ENCODE measurements at places on chromosomes 1 and 21. TPM values are rescaled to one million over a fixed set of nuclear protein-coding genes. Genes with fewer than 3 reads are reported as not detected.

DNA sequence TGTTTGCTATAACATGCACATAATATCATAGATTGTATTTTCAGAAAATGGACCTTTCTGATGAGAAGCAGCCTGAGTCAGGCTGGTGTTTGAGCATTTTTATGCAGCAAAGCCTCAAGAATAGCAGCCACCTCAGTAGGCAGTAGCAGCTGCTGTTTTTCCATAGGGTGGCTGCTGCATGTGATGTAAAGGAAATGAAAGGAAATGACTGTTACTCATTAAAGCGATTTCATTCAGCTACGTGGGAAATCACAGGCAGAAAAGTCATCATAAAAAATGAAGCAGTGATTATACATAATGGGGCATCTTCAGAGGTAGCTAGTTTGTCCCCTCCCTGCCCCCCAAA, 110.4 kb downstream of the PATJ start:
- H3K4me1 ChIP-seq = no peaks in the 10 kb centered on the region
- H3K36me3 ChIP-seq = peaks cover 4% of the 10 kb centered on the region
- H3K27ac ChIP-seq = no peak overlapping the region

- peaks cover 10% of the 10 kb centered on the region for H3K27me3 ChIP-seq
- H3K4me3 ChIP-seq = no peak overlapping the region
- H3K4me1 ChIP-seq = no peaks in the 10 kb centered on the region
- no peak for DNase-seq
Observed at GRCh38 chr21:41593760-41594138, 85.8 kb upstream of the TMPRSS2 start.

DNA sequence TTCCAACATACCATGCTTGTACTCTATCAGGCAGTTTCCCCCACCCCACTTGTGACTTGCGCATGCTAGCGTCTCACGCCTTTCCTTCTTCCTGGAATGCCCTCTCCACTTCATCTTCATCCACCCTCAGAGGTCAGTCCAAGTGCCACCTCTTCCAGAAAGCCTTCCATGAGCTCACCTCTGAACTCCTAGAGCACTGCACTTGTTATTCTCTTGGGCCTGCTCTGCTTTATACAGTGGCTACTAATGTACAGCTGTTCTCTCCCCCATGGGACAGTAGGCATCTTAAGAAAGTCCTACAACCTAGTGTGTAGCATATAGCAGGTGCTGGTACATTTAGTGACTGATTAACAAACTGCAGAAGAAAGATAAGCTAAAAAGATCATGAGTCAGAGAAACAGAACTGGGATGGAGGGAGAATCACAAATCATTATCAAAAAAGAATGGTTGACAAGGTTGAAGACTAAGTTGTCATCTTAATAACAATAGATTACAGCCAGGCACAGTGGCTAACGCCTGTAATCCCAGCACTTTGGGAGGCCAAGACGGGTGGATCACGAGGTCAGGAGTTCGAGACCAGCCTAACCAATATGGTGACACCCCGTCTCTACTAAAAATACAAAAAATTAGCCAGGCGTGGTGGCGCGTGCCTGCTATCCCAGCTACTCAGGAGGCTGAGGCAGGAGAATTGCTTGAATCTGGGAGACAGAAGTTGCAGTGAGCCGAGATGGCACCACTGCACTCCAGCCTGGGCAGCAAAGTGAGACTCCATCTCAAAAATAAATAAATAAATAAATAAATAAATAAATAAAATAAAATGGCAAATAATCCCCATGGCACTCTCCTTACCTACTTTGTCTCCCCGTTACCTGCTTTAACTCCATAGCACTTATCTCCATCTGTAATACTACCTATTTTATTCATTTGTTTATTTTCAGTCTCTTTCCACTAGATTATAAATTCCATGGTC, 16.3 kb upstream of the TSPAN1 start:
- H3K4me1 ChIP-seq = no peaks in the 10 kb centered on the region
- no peak overlapping the region for H3K27ac ChIP-seq
- DNase-seq = no peak
- no peaks in the 10 kb centered on the region for H3K27me3 ChIP-seq

GRCh38 chr1:75087278-75087677, 46.9 kb upstream of the LHX8 start:
- H3K36me3 ChIP-seq = no peaks in the 10 kb centered on the region
- no peak overlapping the region for H3K4me3 ChIP-seq
- DNase-seq = no peak

- H3K36me3 ChIP-seq = no peaks in the 10 kb centered on the region
- H3K4me3 ChIP-seq = no peak overlapping the region
- peaks cover 7% of the 10 kb centered on the region for H3K27me3 ChIP-seq
- H3K4me1 ChIP-seq = no peaks in the 10 kb centered on the region
Observed at GRCh38 chr1:7331926-7332535, 439.1 kb upstream of the VAMP3 start.

GRCh38 chr1:116375887-116376728, 3.1 kb downstream of the ATP1A1 start:
- peak overlapping the region; percentile 98 for H3K27ac ChIP-seq
- peak overlapping the region; percentile 93 for H3K4me3 ChIP-seq
- peaks cover 43% of the 10 kb centered on the region for H3K36me3 ChIP-seq
- H3K27me3 ChIP-seq = no peaks in the 10 kb centered on the region

Gene PLA2G2D
- total RNA-seq = not detected

Gene RGSL1
- not detected for total RNA-seq

Gene CHIA
- not detected for total RNA-seq

Gene ATP5PF
- total RNA-seq = 154 TPM

Gene C1orf56
- 1.3 TPM for total RNA-seq
